H54 (cell line): ENCODE measurements at places on chromosomes 1 and 21.

- DNase-seq, result no peak
These were observed 361.7 kb upstream of the SGIP1 start for GRCh38 chr1:66172272-66172671.

GRCh38 chr1:208724079-208724478 is 479.9 kb upstream of the PLXNA2 start:
- no peak for DNase-seq

GRCh38 chr1:203559523-203559922 is 65.6 kb downstream of the OPTC start:
- DNase-seq, result no peak

DNA sequence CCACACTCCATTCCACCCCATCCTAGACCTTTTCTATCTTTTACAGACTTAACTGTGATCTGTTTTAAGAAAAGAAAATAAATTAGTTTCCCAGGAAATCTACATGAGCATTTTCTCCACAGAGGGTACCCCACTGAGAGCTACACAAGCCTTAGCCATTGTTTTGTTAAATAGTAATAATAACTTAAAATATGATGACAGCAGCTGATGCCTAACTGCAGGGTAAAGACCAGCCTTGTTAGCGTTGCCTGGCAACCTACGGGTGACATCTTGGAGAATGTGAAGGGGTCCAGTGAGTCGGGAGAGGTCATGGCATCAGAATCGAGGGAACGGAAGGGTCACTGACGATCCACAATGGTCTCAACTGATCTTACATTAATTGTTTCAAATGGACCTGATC is 233.2 kb upstream of the PBX1 start:
- DNase-seq, result no peak

DNA sequence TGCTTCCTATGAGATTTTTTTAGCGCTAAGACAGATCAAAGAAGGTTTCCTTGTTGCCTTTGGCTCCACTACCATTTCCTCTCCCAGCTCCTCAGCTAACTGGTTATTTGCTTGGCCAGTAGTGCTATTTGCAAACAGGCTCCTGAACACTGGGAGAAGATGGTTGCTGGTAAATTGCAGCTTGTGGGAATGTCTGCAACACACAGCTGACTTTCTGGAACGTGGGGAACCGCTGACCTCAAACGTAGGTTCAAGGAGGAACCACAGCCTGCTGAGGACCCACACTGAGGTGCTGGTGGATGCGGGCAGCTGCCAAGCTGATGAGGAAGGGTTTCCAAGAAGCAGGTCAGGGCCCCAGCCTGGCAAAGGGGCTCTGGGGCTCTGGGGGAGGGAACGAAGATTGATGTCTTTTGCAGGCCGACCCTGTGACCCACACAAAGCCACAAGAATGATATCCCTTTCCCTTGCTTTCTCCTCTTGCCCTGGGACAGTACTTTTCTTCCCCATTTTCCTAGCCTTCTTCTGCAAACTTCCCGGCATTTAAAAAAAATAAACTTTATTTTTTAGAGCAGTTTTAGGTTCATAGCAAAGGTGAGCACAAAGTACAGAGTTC is 24.8 kb downstream of the GNG4 start:
- DNase-seq, result no peak

DNA sequence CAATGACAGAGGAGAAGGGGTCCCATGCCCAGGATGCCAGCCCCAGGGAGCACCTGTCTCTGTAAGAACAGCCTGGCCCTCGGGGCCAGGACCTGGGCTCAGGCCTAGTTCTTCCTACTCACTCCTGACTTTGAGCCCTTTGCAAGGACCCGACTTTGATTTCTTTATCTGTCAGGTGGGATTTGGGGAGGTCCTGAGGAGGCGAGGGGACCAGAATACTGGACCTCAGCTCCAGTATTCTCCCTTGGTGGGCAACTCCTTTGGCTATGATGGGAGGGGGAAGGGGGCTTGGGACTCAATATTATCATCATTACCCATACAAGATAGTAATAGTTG is 18.1 kb downstream of the KCNQ4 start:
- DNase-seq, result no peak

DNA sequence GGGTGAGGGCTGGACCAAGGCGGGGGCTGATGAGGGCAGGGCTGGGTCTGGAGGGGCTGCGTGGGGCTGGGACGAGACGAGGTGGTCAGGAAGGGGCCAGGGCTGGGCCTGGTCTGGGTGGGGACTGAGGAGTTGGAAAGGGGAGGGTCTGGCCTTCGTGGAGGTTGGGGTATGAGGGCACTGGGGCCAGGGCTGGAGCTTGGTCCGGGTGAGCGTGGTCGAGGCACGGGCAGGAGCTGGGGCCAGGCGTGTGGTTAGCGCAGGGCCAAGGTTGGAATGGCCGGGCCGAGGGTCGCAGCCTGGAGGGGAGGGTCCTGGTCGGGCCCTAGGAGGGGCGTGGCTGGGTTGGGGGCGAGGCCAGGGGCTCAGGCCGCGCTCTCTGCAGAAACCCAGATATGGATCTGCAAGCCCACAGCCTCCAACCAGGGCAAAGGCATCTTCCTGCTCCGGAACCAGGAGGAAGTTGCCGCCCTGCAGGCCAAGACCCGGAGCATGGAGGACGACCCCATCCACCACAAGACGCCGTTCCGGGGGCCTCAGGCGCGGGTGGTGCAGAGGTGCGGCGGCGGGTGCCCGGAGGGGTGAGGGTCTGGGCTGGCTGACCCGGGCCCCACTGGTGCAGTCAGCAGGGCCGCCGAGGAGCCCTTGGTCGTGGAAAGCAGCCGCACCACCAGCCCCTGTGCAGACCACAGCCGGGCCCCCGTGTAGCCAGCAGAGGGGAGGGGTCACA is 9.0 kb downstream of the TTLL10 start:
- no peak for DNase-seq

DNA sequence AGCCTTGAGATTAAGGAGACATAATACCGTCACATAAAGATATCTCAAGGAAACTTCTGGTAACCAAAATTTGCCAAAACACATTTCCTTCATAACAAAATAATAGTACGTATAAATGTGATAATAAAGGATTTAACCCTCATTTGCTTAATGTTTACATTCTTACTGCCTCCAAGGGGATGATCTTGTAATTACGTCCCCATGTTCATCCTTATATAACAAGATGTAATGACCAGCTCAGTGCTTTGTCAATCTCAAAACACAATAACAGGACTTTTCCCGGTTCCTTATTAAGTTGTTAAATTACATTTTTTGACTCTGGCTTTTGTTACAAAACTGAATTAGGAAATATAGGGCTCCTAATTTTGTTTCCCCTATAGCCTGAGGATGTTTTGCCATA is 41.3 kb upstream of the UHMK1 start:
- DNase-seq, result no peak

DNA sequence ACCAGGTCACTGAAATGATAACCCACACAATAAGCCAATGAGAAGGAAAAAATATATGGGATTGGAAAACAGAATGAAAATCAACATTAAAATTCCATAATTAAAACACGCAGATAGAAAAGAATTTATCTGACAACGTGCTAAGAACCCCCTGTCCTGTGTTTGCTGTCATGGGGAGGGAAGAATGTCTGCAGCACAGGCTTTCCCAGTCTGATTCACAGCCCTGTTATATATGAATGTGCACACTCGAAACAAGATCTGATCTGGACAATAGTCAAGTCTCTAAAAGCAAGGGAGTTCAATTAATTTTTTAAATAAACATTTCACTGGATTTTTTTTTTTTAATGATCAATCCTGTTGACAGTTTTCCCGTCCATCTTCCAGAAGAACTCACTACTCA is 220.0 kb downstream of the RERE start:
- DNase-seq, result no peak

DNA sequence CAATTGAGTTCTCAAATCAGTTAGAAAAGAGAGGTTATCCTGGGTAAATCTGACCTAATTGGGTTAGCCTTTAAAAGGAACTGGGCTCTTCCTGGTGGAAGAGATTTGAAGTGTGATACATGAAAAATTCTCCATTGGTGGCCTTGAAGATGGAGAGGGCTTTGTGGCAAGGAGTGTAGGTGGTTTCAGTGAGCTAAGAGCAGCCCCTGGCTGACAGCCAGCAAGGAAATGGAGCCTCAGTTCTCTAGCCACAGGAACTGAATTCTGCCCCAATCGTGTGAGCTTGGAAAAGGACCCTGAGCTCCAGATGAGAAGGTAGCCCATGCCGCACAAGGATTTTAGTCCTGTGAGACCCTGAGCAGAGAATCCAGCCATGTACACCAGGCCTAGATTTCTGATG is 12.7 kb upstream of the HYI start:
- DNase-seq, result no peak

- DNase-seq, result no peak
These were observed at the start of gene WNT3A for GRCh38 chr1:228006786-228007048. Gene WNT3A (plus strand): TSS chr1:228006998. CDS start chr1:228007129, 131 bp downstream.

DNA sequence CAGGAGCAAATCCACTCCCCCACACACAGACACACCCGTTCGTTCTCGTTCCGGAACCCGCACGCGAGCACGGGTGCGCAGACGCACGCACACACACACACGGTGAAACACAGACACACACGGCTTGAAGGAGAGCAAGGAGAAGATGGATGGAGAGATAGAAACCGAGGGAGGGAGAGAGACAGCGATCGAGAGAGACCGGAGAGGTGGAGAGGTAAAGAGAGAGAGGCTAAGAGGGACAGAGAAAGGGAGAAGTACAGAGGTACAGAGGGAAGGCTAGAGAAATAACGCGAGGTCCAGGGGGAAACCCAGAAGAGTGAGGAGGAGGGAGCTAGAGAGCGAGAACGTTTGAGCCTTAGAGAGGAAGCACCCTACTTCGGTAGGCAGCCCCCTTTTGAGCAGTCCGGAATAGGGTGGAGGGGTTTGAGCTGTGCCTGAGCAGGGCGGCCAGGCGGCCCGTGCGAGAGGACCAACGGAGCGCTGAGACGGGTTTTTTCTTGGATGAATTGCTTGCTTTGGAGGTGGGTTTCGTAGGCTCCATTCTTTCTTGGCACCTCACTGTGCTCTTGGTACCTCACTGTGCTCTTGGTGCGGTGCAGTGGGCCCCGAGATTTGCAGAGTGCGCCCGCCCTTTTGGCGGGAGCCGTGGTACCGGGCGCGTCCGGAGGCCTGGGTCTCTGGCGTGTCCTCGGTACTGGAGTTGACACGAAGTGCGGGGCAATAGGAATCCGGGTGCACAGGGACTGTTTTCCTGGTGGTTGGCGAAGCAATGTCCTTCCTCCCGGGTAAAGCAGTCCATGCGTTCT is 88.4 kb upstream of the RHOU start:
- DNase-seq, result no peak

GRCh38 chr21:26826801-26827200 is 18.4 kb downstream of the ADAMTS1 start:
- no peak for DNase-seq

DNA sequence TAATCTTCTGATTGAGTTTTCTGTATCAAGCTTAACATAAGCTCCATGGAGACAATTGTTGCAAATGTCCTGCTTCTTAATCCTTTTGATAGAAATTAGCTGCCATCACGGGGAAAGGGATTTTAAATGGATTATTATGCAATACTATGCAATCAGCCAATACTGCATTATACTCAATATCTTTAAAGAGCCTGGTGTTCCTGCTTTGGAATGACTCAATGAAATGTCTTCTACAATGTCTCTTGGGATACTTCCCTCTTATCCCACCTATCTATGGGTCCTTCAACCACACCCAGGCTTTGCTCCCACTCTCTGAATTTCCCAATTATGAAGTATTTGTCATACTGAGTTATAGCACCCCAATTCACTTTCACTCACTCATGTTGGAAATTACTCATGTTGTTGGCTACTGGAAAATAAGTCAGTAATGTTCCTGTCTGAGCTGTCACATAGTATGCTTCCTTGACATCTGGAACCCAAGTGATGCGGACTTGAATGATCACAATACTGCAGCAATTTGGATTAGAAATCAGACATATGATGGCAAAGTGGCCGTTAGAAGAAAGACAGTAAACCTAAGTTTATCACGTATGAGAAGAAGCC is 85.0 kb downstream of the TPR start:
- no peak for DNase-seq

DNA sequence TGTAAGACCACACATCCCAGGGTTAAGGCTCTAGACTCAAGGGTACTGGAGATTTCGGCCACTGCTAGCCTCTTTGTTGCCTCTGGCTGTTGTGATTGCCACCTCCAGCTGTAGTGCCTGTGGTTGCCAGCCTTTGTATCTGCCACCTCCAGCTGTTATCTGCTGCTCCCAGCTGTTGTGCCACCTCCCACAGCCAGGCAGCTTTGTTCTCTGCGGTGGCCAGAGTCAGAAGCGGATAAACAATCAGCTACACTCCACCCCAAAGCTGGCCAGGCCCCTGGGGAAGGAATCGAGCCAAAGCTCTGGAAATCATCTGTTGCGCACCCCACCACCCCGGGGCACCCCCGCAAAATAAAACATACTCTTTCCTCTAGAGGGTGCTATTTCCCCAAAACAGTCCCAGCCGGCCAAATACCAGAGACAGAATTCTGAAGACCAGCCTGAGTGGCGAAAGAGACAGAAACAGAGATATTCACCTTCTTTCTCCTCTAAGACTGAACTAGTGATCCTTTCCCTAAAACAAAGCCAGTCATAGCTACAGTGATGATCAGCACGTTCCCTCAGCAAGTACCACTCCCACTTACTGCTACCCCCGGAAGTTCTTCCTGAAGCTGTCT is 14.8 kb upstream of the PIGM start:
- peak; percentile 64 for DNase-seq

GRCh38 chr1:37272626-37273025 is 201.8 kb upstream of the ZC3H12A start:
- no peak for DNase-seq

DNA sequence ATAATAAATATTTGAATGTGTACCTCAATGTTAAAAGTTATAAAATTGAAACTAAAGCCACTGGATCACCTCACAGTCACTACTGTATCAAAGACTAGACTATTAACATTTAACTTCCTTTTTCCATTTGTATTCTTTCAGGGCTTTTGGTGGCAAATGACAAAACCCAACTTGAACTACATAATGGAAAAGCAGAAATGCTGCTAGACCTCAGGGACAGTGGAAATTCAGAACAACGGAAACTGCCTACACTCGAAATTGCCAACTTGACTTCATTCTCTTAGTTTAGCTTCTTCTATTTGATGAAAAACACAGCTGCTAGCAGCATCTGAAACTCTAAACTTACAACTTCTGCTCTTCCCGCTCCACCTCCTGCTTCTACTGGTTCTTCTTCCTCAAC is 34.9 kb upstream of the NTNG1 start:
- DNase-seq, result no peak

DNA sequence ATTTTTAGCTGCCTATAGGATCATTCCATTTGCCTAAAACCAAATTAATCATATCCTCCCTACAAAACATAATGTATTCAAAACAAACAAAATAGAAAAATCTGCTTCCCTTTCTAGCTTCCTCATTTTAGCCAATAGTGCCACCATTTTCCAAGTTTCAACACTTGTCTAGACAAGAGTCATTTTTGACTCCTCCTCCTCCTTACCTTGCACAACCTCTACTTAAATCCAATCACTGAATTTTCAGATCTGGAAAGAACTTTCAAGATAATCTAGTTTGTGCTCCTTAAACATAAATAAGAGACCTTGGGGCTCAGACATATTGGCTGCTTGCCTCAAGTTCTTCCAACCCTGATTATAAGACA is 7.4 kb downstream of the STX6 start:
- no peak for DNase-seq

GRCh38 chr1:199452627-199453026 is 574.9 kb upstream of the NR5A2 start:
- DNase-seq, result no peak
